Bone marrow (tissue), 2 donors: ENCODE measurements at places on chromosomes 16 and 17.

GRCh38 chr17:82913304-82914043 lies 73.7 kb upstream of the ZNF750 start:
- no peak for DNase-seq

- DNase-seq: no peak
Measured at GRCh38 chr17:520447-521182, 168.0 kb upstream of the RPH3AL start.

DNA sequence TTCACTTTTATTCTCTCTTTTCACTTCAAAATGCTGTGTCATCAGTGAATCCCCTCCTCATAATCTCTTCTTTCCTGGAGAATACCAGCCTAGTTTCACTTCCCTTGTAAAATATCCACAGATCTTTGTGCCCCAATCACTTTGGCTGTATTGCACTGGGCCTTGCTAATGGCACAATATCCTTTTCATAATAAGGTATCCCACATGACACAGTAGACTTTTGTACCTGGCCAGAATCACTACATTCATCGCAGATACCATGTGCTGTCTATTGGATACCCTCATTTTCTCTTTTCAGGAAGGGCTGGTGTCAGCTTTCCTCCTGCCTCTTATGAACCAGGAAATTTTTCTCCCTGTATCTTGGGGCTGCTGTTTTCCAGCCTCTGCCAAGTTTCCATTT lies 25.7 kb upstream of the TOX3 start:
- no peak for DNase-seq

GRCh38 chr16:27174798-27175197 lies 28.5 kb upstream of the KDM8 start:
- DNase-seq: no peak

DNA sequence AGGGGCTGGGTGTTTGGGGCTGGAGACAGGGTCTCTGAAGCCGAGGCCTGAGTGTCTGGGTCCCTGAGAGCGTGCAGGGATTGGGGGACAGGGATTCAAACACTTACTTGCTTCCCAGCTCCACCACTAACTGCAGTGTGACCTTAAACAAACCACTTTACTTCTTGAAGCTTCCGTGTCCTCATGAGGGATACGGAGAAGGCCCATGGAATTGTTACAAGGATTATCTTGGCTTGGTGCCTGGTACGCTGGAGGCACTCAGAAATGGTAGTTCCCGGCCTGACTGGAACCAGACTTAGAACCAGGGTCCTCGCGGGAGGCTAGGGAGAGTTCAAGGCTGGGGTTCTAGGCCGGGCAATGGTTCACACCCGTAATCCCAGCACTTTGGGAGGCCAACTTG lies 2.9 kb upstream of the CXCL16 start:
- DNase-seq: no peak

GRCh38 chr17:31311526-31311925 lies 2.3 kb downstream of the EVI2B start:
- no peak for DNase-seq
